K562 (cell line): ENCODE measurements at places on chromosomes 11 and 22. TPM values are rescaled to one million over a fixed set of nuclear protein-coding genes. Genes with fewer than 3 reads are reported as not detected.

The B4GAT1 gene
- total RNA-seq: 8.6 and 8.7 TPM in 2 replicates

The OR2AG1 gene
- not detected in 2 replicates for total RNA-seq

The P2RY6 gene
- not detected in 2 replicates for total RNA-seq

The TRIM22 gene
- total RNA-seq: 0.35 and 1.2 TPM in 2 replicates

The GDPD4 gene
- total RNA-seq: not detected in 2 replicates

The TH gene
- not detected in 2 replicates for total RNA-seq

The PATE4 gene
- total RNA-seq: not detected in 2 replicates

The MS4A6A gene
- total RNA-seq: 1.7 and 3.4 TPM in 2 replicates

The MRPL21 gene
- 201 and 238 TPM in 2 replicates for total RNA-seq

The MMP12 gene
- not detected in 2 replicates for total RNA-seq

The OR4D5 gene
- not detected in 2 replicates for total RNA-seq

The PLEKHA7 gene
- total RNA-seq: 0.24 and 0.51 TPM in 2 replicates

The SEZ6L gene
- total RNA-seq: not detected in 2 replicates

The OR2AG2 gene
- 0.42 and 0.55 TPM in 2 replicates for total RNA-seq

The PKNOX2 gene
- total RNA-seq: not detected in 2 replicates

The HTR3A gene
- total RNA-seq: not detected in 2 replicates

The OR4C13 gene
- total RNA-seq: not detected in 2 replicates

The CAVIN3 gene
- total RNA-seq: 0.13 and 0.20 TPM in 2 replicates

The P2RY2 gene
- total RNA-seq: not detected in 2 replicates

The POU2AF1 gene
- 0.09 and 0.16 TPM in 2 replicates for total RNA-seq

The OR8B8 gene
- not detected in 2 replicates for total RNA-seq

The IFTAP gene
- total RNA-seq: 9.2 and 9.8 TPM in 2 replicates

The KIAA1671 gene
- 0.11 TPM in 2 replicates for total RNA-seq

The FUT4 gene
- 8.7 and 8.9 TPM in 2 replicates for total RNA-seq

The CYP2D6 gene
- total RNA-seq: 0.18 and 0.20 TPM in 2 replicates

The KCNJ11 gene
- total RNA-seq: 3.3 and 3.7 TPM in 2 replicates

The OR4D6 gene
- total RNA-seq: not detected in 2 replicates

The CSNK1E gene
- total RNA-seq: 61.0 and 62.8 TPM in 2 replicates

The POU2AF2 gene
- total RNA-seq: not detected in 2 replicates

The FOLR1 gene
- 0.49 and 0.92 TPM in 2 replicates for total RNA-seq

The SLN gene
- not detected in 2 replicates for total RNA-seq

The C11orf21 gene
- 2.1 and 2.6 TPM in 2 replicates for total RNA-seq

The GAL3ST1 gene
- total RNA-seq: 1.5 and 1.6 TPM in 2 replicates
